PC-3 (cell line): ENCODE measurements at places on chromosomes 5 and 9.
A peak's percentile ranks its signal among the peaks of the same experiment; 100 is the strongest.

GRCh38 chr5:37738865-37739488 lies 100.9 kb downstream of the GDNF start:
- DNase-seq: no peak

- no peak for DNase-seq
These were observed 376.2 kb downstream of the IRX2 start for GRCh38 chr5:2375291-2375690.

DNA sequence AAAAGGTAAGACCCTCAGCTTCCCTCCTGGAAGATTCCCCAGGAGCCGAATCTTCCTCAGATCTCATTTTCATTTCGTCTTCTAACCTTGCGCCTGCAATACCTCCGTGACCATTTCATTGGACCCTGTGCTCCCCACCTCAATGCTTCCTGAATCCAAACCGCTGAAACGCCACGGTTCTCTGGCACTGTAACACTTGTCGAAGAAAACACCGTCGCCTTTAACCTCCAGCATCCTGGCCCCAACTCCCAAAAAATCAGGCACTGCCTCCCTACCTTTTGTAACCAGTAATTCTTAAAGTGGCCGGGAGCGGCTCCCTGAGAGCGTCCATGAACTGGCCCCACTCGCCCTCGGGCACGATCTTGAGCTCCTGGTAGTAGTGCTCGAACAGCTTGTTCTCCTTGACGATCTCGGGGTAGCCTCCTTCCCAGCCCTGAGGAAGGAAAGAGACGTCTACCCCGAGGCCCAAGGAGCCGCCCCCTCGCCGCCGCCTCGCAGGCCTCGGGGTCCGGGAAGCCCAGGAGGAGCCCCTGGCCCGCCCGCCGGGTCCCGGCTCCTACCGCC lies 438 bp downstream of the NSUN2 start:
- peak; percentile 55 for DNase-seq

DNA sequence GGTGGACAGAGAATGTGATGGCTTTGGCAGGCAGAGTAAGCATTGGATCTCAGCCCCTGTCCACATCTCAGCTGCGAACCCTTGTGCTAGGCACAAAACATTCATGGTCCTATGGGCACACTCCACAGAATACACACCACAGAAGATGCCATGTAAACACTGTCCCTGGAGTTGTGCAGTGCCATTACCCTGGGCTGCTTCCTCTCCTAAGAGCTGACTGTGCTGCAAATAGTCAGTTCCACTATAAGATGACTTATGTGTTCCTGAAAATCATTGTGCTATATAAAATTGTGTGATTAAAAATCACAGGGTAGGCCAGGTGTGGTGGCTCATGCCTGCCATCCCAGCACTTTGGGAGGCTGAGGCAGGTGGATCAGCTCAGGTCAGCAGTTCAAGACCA lies 31.9 kb upstream of the ATP6V1G1 start:
- DNase-seq: no peak

DNA sequence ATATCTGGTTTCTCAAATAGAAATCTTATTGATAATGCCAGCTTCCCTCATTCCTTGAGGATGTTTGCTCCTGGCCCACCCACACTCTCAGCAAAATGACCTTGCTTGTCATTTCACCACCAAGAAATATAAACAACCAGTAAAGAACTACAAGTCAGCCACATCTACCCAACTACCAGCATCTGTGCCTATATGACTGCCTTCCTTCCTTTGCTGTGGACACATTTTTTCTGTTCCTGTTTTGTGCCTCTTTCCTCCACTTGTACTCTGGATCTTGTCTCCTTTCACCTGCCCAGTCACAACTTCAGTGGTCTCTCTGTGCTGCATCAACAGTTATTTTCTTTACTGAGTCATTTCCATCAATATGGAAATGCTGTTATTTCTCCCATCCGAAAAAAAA lies 20.3 kb downstream of the KIF2A start:
- DNase-seq: no peak

GRCh38 chr5:72237415-72237814 lies 82.6 kb downstream of the MRPS27 start:
- no peak for DNase-seq

DNA sequence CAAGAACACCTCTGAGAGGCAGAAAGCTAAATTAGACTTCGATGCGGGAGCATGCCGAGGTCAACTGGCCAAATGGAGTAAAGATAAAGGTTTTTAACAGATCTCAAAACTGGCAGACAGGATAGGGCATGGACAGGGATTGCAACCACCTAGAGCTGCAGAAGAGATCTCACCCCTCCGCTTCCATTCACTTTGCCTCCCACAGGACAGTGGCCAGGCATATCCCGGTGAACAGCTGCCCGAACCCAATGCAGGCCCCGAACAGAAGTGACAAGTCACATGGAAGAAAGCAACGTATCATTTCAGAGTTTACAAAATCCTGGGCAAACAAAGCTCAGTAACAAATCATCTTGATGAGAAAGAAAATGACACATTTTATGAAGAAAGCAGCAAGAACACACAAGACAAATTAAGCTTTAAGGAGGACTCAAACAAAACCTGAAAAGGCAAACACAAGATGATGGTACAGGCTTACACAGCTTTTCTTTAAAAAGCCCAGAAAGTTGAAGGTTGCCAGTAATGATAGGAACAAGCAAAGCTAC lies 18.4 kb downstream of the RNF130 start:
- no peak for DNase-seq

- DNase-seq: peak; percentile 16
These were observed 4.5 kb downstream of the LEAP2 start for GRCh38 chr5:132877938-132878337.

DNA sequence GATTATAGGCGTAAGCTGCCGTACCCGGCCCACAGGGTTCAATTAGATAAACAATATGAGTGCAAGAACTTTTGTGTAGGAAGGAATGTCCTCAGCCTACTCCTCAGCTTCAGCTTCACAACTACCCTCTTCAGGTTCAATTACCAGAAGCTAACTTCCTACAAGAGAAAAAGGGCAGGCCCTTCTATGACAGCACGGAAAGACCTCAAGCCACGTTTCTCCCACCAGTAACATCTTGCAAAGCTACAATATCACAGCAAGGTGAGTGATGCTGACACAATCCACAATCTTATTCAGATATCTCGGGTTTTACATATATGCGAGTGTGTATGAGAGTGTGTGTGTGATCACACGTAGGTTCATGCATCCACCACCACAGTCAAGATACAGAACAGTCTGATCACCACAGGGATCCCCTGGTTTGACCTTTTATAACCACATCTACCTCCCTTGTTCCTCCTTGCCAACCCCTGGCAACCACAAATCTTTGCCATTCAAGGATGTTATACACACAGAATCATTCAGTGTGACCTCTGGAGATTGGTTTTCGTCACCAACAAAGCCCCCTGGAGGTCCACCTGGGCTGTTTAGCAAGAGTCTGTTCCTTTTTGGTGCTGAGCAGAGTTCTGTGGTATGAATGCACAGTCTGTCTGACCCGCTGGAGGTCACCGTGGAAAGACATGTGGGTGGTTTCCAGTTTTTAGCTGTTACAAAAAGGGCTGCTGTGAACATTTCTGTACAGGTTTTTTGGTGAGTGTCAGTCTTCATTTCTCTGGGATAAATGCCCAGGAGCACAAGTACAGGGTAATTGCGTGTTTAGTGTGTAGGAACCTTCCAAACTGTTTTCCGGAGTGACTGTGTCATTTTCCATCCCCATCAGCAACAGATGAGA lies 38.2 kb downstream of the IPPK start:
- no peak for DNase-seq

- no peak for DNase-seq
These were observed 1.6 kb upstream of the FCN1 start for GRCh38 chr9:134919303-134919702.

DNA sequence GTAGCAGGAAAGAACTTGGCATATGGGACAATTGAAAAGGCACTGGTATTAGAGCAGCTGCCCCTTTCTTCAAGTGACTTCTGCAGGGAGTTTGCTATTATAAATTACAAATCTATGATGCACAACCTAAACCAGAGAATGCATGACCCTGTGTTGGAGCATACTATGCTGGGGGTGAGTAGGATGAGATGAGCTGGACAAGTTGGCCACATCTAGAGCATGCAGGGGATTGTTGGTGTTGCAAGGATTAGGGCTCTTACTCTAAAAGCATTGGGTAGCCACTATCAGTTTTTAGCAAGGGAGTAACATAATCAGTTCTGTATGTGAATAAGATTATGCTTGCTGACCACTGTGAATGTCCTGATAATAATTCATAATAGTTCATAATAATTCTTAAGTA lies 186.7 kb downstream of the KIAA0825 start:
- DNase-seq: no peak

- DNase-seq: no peak
These were observed 533 bp downstream of the DCANP1 start for GRCh38 chr5:135446615-135447014.

GRCh38 chr5:10366310-10367272 lies 13.1 kb downstream of the MARCHF6 start:
- DNase-seq: peak; percentile 92

GRCh38 chr5:10567121-10567591 lies 3.3 kb downstream of the ANKRD33B start:
- DNase-seq: no peak

DNA sequence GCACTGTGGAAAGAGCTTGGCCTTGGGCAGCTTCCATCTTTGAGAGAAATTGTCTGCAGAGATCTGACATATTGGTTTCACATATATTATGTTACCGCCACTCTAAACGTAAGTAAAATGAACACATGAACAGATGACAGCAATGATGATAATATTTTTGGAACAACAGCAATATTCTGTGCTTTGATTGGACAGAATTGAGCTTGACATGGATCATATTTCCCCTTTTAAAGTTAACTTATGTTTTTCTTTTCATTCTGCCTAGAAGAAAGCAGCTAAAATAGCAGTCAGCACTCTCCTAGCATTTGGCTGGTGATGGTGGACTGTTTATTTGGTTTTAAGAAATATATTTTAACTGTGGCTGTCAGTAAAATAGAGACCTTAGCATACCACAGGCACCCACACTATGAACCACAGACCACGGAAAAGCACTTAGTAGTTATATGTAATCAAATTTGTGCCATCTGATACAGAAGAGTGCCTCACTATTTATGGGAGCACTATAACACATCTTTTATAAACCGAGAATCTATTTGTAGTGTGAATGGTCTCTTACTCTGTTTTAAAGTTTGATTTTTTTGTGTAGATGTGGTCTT lies 1.8 kb upstream of the CFAP95 start:
- no peak for DNase-seq

DNA sequence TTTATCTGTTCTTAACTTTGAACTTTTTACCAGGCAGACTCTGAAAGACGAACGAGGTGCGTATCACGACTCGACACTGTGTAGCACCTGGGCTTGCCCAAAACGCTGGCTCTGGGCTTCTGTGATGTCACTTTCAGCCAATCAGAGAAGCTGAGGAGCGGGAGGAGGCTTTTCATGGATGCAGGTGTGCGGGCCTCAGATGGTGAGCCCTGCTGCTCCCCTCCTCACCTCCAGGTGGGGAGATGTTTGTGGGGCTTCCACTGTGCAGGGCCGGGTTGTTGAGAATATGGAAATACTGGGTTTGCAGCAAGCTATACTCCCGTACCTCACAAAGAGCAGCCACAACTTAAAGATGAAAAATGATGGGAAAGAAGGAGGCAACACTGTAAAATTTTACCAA lies 246.3 kb downstream of the IRX2 start:
- DNase-seq: no peak

DNA sequence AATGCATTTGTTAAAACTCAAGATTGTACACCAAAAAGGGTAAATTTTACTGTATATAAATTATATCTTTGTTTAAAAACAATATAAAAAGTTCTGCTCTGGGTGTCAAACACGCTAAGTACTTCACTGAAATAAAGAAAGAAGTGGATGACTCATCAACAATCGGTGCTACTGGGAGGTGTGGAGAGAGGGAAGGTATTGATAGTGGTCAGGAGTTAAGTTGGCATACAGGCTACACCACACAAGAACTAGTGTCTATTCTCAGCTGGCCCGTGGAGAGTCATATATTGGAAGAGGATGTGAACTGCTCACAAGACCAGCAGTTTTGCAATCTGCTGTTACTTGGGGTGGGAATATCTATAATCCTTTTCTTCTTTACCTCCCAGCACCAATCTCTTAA lies 145.7 kb upstream of the TRPC7 start:
- DNase-seq: no peak

DNA sequence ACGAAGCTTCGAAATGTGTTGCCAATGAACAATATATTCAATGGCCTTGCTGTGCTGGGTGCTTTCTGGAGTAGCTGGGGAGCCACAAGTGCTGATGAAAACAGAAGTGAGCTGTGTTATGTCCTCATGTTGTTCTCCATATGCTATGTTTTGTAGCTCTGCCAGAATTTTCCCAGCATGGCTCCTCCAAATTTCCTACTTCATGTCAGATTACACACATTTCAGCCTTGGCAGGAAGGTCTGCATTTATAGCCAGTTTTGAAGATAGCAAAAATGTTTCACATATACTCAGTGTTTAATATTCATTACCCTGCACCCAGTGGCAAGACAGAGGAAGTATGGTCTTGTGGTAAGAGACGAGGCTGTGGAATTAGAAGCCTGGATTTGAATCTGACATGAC lies 22.6 kb upstream of the NMUR2 start:
- DNase-seq: no peak

DNA sequence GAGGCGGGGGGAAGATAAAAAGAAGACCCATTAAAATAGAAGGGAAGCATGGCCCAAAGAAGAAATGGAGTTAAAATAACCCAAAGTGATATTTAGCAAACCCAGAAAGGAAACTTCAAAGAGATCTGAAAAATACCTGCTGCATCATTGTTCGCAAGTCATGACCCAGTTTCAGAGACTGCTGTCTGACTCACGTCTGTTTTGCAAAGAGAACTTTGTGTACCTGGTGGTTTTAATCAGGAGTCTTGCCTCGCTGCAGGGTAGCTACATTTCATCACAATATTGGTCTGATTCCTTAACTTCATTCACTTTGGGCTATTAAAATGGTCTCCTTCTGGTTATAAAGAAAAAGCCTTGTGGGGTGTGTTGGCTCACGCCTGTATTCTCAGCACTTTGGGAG lies 461.1 kb upstream of the DAP start:
- DNase-seq: peak; percentile 49

DNA sequence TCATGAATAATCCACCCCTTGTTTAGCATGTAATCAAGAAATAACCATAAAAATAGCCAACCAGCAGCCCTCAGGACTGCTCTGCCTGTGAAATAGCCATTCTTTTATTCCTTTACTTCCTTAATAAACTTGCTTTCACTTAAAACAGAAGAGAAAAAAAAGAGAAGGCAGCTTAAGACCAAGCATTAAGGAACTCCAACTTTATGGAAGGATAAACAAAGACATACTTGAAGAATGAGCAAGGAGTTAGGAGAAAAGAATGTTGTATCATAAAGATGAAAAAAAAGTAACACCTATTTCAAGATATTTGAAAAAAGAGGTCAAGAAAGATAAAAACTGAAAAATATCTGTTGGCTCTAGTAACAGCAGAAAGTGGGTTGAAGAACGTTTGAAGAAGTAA lies 107.6 kb downstream of the RNF180 start:
- no peak for DNase-seq

DNA sequence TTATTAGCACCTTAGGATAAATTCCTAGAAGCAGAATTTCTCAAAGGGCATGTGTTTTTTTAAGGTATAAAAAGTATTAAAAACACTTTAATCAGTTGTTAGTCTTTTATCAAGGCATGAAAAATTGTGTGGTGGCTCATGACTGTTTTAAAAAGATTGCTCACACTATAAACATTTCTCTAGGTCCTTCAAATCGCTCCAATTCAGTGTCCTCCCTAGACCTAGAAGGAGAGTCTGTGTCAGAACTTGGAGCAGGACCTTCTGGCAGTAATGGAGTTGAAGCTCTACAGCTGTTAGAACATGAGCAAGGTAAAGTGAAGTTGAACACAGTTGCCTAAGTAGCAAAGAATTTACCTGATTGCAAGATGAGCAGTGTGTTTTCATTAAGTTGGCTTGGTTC lies 62.0 kb downstream of the GAPVD1 start:
- DNase-seq: no peak
